NCI-H446 (cell line): ENCODE measurements at places on chromosomes 7 and 10.
A peak's percentile ranks its signal among the peaks of the same experiment; 100 is the strongest.

- DNase-seq: peak; percentile 26
Measured at GRCh38 chr10:44874166-44874565, 37.0 kb upstream of the TMEM72 start.

GRCh38 chr7:123662755-123663154, 7.1 kb downstream of the LMOD2 start:
- no peak for DNase-seq

- no peak for DNase-seq
Measured at GRCh38 chr7:32893207-32893524, 1.6 kb upstream of the KBTBD2 start.

DNA sequence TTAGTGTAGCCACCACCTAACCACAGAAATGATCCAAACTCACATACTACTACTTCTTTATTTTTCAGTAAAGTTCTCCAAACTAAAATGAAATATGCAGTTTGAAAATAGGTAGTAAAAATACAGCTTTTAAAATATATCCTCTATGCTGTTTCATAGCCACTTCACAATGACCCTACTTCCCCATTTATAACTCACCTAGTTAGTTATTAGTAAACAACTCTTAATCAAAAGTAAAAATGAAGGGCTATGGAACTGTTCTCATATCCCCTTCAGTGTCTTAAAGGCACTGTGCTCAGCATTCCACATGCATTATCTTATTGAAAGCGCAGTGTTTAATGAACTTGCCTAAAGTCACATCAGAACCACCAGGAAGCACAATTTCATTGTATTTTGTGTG, 43.5 kb downstream of the KMT2C start:
- no peak for DNase-seq

GRCh38 chr10:107540981-107541380, 376.5 kb upstream of the SORCS1 start:
- no peak for DNase-seq

GRCh38 chr7:22730921-22731654, 4.1 kb downstream of the IL6 start:
- no peak for DNase-seq

- no peak for DNase-seq
Measured at GRCh38 chr7:32536016-32536415, 40.7 kb downstream of the AVL9 start.

- DNase-seq: no peak
Measured at GRCh38 chr7:158495786-158496185, 91.8 kb downstream of the PTPRN2 start.

- DNase-seq: no peak
Measured at GRCh38 chr7:108308276-108308675, 148.0 kb downstream of the NRCAM start.

- DNase-seq: no peak
Measured at GRCh38 chr10:38043516-38043915, 33.0 kb downstream of the ZNF33A start.

DNA sequence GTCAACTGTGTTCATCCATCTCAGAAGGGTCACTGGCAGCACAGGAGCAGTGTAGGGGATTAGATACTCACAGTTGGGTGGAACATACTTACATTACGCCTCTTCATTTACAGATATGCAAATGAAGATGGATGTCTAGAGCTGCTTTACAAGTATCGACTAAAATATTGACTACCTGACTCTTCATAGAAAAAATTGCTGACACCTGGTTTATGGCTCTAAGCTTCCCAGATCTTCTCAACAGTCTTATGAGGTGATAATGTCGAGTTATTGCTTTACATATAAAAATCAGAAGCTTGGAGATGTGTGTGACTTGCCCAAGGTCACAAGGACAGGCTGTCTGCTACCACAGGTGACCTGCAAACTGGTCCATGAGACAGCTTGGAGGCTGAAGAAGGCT, 677.2 kb downstream of the TYW1 start:
- no peak for DNase-seq

DNA sequence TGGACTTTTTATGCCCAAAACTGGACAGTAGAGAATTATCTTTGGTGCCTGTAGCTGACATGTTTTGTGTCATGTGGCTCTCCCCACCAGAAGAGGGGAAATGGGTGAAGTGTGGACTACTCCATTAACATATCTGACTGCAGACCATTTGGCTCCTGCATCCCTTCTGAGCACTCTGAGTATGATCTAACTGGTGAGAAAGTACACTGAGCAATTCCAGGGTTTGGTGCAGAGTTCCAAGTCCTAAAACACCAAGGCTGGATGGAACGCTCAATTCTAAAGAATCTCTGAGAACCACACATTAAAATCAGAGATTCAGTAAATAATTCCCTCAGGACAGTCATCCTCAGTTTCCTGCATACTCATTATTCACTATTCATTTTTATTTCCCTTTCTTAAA, 22.8 kb upstream of the OSBPL3 start:
- no peak for DNase-seq

- no peak for DNase-seq
Measured at GRCh38 chr10:86752311-86752710, 4.1 kb upstream of the BMPR1A start.
